AG09319 (cell line): ENCODE measurements at places on chromosomes 4 and X.

- no peak for DNase-seq
These were observed 25.3 kb downstream of the STARD8 start for GRCh38 chrX:68672581-68673318.

DNA sequence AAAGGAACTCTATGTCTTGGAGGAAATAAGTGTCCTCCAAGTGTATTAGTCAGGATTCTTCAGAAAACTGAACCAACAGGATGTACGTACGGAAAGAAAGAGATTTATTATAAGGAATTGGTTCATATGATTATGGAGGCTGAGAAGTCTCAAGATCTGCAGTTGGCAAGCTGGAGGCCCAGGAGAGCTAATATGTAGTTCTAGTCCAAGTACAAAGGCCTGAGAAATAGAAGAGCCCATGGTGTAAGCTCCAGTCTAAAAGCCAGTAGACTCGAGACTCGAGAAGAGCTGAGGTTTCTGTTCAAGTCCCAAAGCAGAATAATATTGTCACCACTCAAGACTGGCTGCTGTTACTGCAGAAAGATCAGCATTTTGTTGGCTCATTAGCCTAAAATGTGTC is 65.3 kb upstream of the EFNB1 start:
- DNase-seq: no peak

- no peak for DNase-seq
These were observed 2.7 kb downstream of the SLC7A11 start for GRCh38 chr4:138239491-138239890.

DNA sequence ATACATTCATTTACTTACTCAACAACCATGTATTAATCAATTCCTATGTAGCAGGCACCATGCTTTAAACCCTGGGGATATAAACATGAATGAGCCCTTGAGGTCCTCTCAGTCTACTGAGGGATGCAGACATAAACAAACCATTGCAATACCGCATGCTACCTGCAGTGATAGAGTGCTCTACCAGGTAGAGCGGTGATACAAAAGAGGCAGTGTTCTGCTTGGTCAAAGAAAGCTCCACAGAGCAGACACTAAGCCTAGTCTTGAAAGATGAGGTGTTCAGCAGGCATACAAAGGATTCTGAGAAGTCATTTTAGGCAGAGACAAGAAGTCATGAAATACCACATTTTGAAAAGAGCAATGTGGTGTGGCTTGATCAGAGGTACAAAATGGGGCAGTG is 26.9 kb upstream of the AMOT start:
- no peak for DNase-seq
